Uterus (tissue), 4 donors: ENCODE measurements at places on chromosomes 11 and 22. TPM values are rescaled to one million over a fixed set of nuclear protein-coding genes. Genes with fewer than 3 reads are reported as not detected.

GRCh38 chr11:45843158-45843924, 3.9 kb upstream of the CRY2 start:
- DNase-seq = peak; percentile 90

The GRAP2 gene
- total RNA-seq = not detected

The MAPK8IP1 gene
- total RNA-seq = 29.9 TPM

DNA sequence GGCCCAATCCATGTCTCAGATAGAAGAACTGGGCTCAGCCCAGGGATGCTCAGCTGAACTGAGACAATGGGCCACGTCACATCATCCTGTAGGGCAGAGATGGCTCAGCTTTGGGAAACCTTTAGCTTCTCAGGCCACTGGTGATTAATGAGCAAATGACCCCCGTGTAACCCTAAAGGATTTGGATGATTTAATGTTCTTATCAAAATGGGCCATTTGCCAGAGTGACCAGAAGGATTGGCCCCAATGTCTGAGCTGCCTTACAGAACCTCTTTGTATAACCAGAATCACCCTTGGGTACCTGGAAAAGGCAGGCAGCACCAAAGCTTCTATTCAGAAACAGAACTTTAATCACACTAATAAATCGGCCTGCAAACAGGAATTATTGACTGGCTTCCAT, 73.7 kb downstream of the ABTB2 start:
- no peak for DNase-seq

The KDM4E gene
- not detected for total RNA-seq

The GPR137 gene
- 32.3 TPM for total RNA-seq

- DNase-seq = no peak
These were observed 1654.6 kb upstream of the RAG2 start for GRCh38 chr11:38252620-38253019.

GRCh38 chr11:102012946-102013345, 34.3 kb upstream of the CFAP300 start:
- DNase-seq = no peak

DNA sequence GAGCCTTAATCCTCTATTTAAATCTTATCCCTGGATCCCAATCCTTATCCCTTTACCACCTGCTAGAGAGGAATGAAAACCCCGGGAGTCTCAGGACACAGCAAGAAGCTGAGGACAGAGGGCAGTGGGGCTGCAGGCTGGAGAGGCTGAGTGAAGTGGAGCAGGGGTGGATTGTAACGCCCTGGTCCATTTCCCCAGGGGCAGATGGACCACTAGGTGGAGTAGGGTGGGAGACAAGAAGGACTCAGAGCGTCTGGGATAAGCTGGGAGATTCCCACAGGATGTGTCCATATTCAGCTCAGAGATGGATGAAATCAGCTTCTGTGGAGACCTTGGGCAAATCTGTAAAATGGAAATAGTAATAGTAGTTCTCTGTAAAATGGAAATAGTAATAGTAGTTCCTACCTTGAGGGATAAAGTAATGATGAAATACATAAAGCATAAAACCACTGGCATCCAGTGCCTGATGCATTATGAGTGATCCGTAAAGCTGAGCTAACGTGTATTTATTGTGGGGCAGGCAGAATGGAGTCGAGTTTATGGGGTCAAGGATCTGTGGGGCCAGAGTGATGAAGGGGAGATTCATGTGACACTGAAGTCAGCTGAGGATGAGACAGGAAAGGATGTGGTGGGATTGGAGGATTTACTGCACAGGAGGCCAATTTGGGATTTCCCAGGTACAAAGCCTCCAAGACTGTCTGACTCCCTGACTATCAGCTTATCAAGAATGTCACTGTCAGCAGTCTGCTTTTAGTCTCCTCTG, 1.9 kb upstream of the ROBO4 start:
- DNase-seq = no peak

GRCh38 chr11:46247659-46248058, 29.8 kb upstream of the CREB3L1 start:
- no peak for DNase-seq

- no peak for DNase-seq
These were observed 5.9 kb downstream of the PHOX2A start for GRCh38 chr11:72238040-72238450.

The ELMOD1 gene
- total RNA-seq = not detected

- DNase-seq = no peak
These were observed 12.9 kb downstream of the MPEG1 start for GRCh38 chr11:59199546-59200422.

The SCN4B gene
- total RNA-seq = 2.1 TPM

DNA sequence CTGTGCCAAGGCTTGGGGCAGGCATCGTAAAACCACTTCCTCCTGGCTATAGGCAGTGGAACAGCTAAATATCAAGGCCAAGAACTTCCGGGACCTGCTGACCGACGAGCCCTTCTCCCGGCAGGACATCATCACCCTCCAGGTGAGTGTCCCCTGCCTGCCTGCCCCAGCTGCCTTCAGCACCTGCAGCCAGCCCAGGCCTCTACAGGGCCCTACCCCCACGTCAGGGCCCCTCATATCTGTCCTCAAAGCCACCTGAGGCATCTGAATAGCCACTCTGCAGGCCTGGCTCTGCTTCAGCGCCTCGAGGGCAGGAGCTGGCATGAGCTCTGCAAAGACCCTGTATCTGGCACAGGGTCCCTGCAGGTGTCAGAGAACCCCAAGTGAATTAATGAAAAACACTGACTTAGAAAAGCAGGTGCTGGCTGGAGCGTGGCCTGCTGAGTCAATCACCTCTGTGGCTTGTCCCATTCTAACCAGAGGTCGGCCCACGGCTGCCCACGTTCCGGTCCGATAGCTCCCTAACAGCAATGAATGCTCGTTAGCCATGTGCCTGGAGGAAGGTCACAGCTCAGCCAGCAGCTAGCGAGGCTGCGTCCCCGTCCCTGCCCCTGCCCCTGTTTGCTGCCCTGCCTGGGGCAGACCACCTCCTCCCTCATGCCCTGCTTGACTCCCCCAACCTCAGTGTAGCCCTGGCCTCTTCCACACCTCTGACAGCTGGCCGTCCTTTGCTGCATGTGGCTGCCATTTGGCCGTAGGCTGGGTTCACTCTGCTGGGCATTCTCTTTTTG, 16.8 kb downstream of the PPIL2 start:
- DNase-seq = no peak

- no peak for DNase-seq
These were observed 655.7 kb upstream of the KIRREL3 start for GRCh38 chr11:127656116-127656836.

- DNase-seq = no peak
These were observed 21.5 kb downstream of the SHISAL1 start for GRCh38 chr22:44291265-44291664.

DNA sequence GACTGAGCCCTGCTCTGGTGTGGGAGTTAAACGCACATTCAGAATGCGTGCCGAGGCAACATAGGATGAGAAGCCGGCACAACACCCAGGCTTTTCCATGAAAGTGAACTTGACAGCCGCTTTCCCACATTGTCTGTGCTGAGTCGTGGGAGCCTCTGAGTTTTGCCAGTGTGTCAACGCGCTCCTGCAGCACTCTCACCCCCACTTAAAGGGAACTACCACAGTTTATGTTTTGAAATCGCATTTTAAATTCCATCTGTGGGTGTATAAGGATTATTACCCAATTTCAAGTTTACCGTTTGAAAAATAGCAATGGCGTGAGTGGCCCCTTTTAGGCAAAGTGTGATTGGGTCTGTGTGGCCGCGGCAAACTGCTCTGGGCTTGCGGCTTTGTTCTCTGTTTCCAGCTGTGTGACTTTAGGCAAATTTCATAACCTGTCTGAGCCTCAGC, 81.5 kb downstream of the FBLN1 start:
- DNase-seq = no peak

GRCh38 chr11:69876013-69876412, 56.8 kb upstream of the FGF3 start:
- DNase-seq = peak; percentile 3

DNA sequence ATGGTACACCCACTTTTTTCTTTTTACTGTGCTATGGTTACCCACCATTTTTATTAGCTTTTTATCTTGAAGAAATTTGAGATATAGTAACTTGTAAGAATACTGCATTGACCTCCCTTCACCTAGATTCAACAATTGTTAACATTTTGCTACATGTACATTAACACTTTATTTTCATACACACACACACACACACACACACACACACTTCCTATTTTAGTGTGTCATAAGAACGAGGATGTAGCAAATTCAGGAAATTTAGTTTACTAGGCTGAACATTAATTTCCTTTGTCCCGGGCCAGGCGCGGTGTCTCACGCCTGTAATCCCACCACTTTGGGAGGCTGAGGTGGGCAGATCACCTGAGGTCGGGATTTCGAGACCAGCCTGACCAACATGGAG, 1.1 kb upstream of the ATP6V1E1 start:
- no peak for DNase-seq

GRCh38 chr22:28179392-28179791, 260.3 kb upstream of the PITPNB start:
- DNase-seq = no peak

The SPDYC gene
- not detected for total RNA-seq

GRCh38 chr11:120180551-120181232, 30.1 kb upstream of the OAF start:
- peak; percentile 48 for DNase-seq

GRCh38 chr11:19200410-19201201, 1.2 kb downstream of the CSRP3 start:
- DNase-seq = no peak

GRCh38 chr22:20436307-20436767, 1.3 kb downstream of the SCARF2 start:
- DNase-seq = no peak

The MB gene
- total RNA-seq = 2.5 TPM

The VSTM5 gene
- total RNA-seq = not detected

The SRPRA gene
- 62.0 TPM for total RNA-seq

The AIFM3 gene
- 3.2 TPM for total RNA-seq

The CNIH2 gene
- 1.5 TPM for total RNA-seq

- DNase-seq = no peak
These were observed 36.0 kb upstream of the TFIP11 start for GRCh38 chr22:26548303-26548702.

GRCh38 chr11:72352859-72353551, 81.3 kb downstream of the CLPB start:
- DNase-seq = peak; percentile 59

- DNase-seq = no peak
These were observed 168.8 kb upstream of the CADM1 start for GRCh38 chr11:115672999-115673411.

GRCh38 chr11:84685976-84686375, 941.2 kb downstream of the DLG2 start:
- DNase-seq = no peak

GRCh38 chr22:48161298-48161697, 1398.8 kb downstream of the TBC1D22A start:
- no peak for DNase-seq

DNA sequence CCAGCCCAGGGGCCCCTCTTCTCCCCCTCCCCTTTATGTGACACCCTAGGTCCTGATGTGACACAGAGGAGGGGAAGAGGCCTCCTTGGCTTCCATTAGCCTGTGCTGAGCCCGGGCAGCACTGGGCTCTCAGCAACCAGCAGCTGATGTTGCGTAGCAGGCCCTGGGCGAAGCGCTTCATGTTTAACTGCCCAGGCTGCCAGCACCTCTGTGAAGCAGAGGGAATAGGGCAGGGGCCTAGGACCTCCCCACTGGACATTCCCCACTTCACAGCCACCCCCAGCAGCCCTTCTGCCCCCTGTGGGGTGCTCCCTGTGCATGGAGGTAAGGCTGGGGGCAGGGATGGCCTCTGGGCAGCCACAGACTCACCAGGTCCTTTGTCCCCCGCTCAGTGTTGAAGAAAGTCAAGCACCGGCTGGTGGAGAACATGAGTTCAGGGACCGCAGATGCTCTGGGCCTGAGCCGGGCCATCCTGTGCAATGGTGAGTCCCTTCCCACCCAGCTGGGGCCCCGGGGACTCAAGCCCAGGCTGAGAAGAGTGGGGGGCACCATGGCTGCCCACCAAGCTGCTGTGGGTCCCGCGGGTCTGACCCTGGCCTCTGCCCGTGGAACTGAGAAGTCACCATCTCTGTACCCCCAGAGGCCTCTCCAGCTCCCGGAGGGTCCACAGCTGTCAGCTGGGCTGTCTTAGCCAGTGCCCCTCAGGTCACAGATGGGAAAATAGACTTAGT, 11.6 kb downstream of the PICK1 start:
- no peak for DNase-seq

The EXPH5 gene
- total RNA-seq = 9.5 TPM

DNA sequence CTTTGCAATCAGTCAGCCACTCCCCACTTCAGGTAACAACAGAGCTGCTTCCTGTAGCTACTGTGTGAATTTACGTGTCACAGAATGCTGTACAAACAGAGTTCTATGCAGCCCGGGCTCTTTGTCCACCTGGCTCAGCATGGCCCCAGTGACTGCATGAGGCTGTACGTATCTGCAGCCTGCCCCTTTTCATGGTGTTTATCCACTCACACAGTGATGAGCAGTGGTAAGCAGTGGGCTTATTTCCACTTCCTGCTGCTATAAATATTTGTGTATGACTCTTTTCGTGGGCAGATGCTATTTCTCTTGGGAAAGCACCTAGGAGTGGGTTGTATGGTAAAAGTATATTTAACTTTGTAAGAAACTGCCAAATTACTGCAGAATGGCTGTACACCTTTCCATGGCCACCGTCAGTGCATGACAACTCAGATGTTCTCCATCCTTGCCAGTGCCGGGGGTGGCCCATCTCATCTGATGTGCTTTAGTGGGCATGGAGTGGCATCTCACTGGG, 43.3 kb downstream of the MYEOV start:
- no peak for DNase-seq

DNA sequence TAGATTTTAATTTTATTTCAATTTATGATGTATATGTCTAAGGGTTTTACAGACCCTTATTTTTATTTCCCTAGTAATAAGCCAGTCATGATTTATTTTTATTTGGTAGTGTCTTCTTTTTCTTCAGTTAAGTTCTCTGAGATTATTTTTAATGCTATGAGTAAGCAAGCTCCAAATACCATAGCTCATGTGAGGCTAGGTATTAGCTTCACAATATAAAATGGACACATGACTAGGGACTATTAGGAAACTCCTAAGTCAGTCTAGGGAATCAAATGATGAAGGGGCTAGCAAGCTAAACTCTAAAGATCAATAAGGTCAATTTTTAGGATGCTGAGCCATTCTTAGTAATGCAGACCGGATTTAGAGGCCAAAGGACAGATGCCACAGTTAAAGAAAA, 45.9 kb downstream of the CKAP5 start:
- DNase-seq = no peak

DNA sequence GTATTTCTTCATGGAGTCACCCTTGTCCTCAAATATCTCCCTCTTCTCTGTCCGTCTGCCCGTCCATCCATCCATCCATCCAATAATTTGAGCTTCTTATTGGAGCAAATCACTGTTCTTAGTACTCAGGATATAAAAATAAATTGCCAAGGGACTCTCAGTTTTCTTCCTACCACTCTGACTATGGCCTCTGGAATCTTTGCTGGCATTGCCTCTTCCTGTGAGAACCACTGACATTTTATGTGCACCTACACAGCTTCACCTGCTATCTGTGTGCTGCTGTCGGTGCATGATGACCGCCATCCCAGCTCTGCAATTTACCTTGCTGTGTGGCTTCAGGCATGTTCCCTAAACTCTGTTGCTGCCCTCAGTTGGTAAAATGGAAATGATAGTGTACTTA, 37.9 kb downstream of the TEAD1 start:
- no peak for DNase-seq

The GLYAT gene
- total RNA-seq = not detected

- DNase-seq = no peak
These were observed 27.1 kb downstream of the SDHD start for GRCh38 chr11:112113539-112114457.
